Thyroid gland (tissue), 4 donors: ENCODE measurements at places on chromosomes 1 and 21. TPM values are rescaled to one million over a fixed set of nuclear protein-coding genes. Genes with fewer than 3 reads are reported as not detected.
A peak's percentile ranks its signal among the peaks of the same experiment; 100 is the strongest.

GRCh38 chr1:223088713-223089240, 54.3 kb downstream of the TLR5 start:
- H3K27ac ChIP-seq = no peak overlapping the region
- H3K27me3 ChIP-seq = no peaks in the 10 kb centered on the region
- H3K36me3 ChIP-seq = no peaks in the 10 kb centered on the region

DNA sequence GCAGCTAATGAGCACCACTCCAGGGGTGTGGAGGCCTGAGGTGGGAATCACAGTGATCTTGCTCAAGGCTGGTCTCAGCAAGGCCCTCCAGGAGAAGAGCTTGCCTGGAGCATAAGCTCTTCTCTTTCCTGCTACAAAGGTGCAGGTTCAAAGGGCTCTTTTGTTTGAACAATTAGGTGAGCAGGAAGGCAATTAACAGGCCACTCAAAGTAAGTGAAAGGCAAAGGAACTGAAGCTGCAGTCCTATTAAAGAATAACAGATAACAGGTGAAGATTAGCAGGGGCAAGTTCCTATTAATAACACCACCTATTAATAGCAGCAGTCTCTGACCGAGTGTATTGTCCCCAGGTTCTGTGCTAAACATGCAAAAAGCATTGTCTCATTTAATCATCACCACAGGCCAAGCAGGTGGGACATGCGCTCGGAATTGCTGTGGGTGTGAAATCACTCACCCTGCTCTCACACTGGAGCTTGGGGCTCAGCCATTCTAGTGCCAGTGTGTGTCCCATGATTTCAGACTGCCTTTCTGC, 113.8 kb downstream of the RHOU start:
- H3K4me1 ChIP-seq = no peaks in the 10 kb centered on the region
- no peak for DNase-seq
- H3K27me3 ChIP-seq = no peaks in the 10 kb centered on the region
- H3K36me3 ChIP-seq = no peaks in the 10 kb centered on the region
- no peak overlapping the region for H3K27ac ChIP-seq

DNA sequence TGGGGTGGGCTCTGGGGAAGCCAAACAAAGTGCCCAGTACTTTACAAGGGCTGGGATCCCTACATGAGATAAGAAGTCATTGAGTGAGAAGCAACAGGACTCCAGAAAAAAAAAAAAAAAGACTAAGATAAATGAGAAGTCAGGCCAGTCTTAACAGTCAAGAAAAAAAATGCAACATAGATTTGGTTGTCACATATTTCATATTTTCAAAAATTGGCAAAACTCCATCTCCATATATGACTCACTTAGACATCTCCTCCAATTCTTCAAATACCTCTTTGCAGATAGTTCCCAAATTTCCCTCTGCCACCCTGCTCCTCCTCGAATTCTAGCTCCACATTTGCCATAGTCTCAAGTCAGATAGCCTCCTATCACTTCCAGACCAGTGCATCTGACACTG, 20.9 kb upstream of the SIPA1L2 start:
- H3K4me3 ChIP-seq = no peak overlapping the region
- H3K36me3 ChIP-seq = no peaks in the 10 kb centered on the region
- H3K4me1 ChIP-seq = no peaks in the 10 kb centered on the region
- H3K27me3 ChIP-seq = no peaks in the 10 kb centered on the region

GRCh38 chr1:91564888-91565701, 64.4 kb downstream of the CDC7 start:
- H3K36me3 ChIP-seq = no peaks in the 10 kb centered on the region
- H3K4me3 ChIP-seq = no peak overlapping the region
- H3K27me3 ChIP-seq = no peaks in the 10 kb centered on the region
- no peak for DNase-seq
- H3K27ac ChIP-seq = no peak overlapping the region

DNA sequence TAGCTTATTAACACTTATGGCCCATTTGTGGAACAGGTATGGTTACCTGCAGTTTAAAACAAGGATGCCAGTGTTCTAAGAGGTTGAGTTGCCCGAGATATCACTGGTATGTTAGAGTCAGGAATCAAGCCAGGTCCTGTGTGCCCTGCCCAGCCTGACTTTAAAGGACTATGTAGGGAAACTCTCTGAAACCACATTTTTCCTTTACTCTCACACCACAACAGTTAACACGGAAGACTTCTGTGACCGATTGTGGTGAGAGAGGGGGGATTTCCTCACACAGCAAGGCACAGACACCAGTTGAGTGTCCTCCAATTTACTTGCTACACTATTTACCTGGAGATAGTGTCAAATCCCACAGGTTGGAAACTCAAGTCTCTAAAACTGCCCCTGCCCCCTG, 47.8 kb downstream of the UCK2 start:
- H3K4me3 ChIP-seq = no peak overlapping the region
- no peaks in the 10 kb centered on the region for H3K36me3 ChIP-seq
- no peak overlapping the region for H3K27ac ChIP-seq
- DNase-seq = no peak

GRCh38 chr1:48049823-48050535, 52.8 kb upstream of the TRABD2B start:
- H3K27ac ChIP-seq = no peak overlapping the region
- H3K4me1 ChIP-seq = peaks cover 14% of the 10 kb centered on the region
- no peak for DNase-seq
- H3K27me3 ChIP-seq = no peaks in the 10 kb centered on the region

DNA sequence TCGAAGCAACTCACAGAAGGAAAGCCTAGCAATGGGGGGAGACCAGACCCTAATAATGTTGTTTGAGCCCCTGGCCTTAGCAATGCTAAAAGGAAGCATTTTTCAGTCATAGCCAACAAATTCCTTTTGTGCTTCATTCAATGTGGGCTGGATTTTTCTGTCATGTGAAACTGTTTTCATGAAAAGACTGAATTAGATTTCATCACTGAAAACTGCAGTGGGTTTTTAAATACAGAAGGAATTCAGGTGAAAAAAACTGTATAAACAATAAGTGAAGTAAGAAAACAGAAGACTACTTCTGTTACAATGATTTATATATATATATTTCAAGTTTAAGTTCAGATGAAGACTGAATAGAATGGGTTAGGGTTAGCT, 204.8 kb downstream of the SMYD3 start:
- no peak for DNase-seq
- H3K27me3 ChIP-seq = no peaks in the 10 kb centered on the region
- no peak overlapping the region for H3K27ac ChIP-seq

GRCh38 chr1:74690364-74690696, 16.7 kb upstream of the ERICH3 start:
- H3K4me1 ChIP-seq = no peaks in the 10 kb centered on the region
- no peaks in the 10 kb centered on the region for H3K27me3 ChIP-seq
- no peaks in the 10 kb centered on the region for H3K36me3 ChIP-seq
- H3K4me3 ChIP-seq = no peak overlapping the region
- peak overlapping the region; percentile 26 for H3K27ac ChIP-seq
- no peak for DNase-seq

DNA sequence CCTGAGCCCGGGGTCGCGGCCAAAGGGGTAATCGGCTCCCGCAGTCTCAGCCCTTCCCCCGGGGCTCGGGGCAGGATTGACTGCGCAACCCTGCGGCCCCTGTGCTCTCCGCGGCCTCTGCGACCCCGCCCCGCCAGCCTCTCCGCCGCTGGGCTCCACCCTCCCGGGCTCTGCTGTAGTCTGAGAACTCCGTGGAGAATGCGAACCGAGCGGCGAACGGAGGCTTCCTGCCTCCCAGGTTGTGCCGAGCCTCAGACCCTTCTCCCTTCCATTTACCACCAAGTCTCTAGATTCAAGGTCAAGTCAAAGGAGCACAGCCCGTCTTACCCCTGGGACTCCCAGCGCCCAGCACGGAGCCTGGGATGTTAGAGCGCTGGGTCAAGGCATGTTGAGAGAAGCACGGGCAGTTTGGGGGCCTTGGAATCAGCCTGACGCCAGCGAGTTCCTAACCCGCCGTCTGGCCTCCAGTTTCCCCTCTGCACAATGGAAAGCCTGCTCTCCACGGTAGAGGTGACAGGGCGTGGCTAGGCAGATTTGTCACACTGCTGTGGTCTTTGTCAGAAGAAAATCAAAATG, 3.0 kb downstream of the ATP2B4 start:
- peak overlapping the region; percentile 3 for H3K4me3 ChIP-seq
- no peaks in the 10 kb centered on the region for H3K27me3 ChIP-seq
- peaks cover 36% of the 10 kb centered on the region for H3K4me1 ChIP-seq
- peak; percentile 70 for DNase-seq
- H3K36me3 ChIP-seq = no peaks in the 10 kb centered on the region

GRCh38 chr1:67100833-67101232, 33.9 kb downstream of the C1orf141 start:
- no peaks in the 10 kb centered on the region for H3K36me3 ChIP-seq
- no peaks in the 10 kb centered on the region for H3K4me1 ChIP-seq
- DNase-seq = no peak
- no peak overlapping the region for H3K4me3 ChIP-seq

GRCh38 chr1:30740251-30741238, 17.0 kb downstream of the LAPTM5 start:
- no peaks in the 10 kb centered on the region for H3K36me3 ChIP-seq
- H3K4me1 ChIP-seq = peaks cover 7% of the 10 kb centered on the region
- no peak overlapping the region for H3K27ac ChIP-seq

GRCh38 chr1:243343970-243344937, 88.4 kb downstream of the SDCCAG8 start:
- H3K4me1 ChIP-seq = no peaks in the 10 kb centered on the region
- H3K4me3 ChIP-seq = no peak overlapping the region
- H3K36me3 ChIP-seq = no peaks in the 10 kb centered on the region
- DNase-seq = no peak
- no peak overlapping the region for H3K27ac ChIP-seq

GRCh38 chr1:210251680-210252490, 19.3 kb downstream of the SERTAD4 start:
- no peaks in the 10 kb centered on the region for H3K36me3 ChIP-seq
- peak overlapping the region; percentile 43 for H3K4me3 ChIP-seq
- DNase-seq = no peak
- peaks cover 11% of the 10 kb centered on the region for H3K4me1 ChIP-seq
- H3K27ac ChIP-seq = no peak overlapping the region

- H3K4me3 ChIP-seq = no peak overlapping the region
- H3K27me3 ChIP-seq = no peaks in the 10 kb centered on the region
- H3K4me1 ChIP-seq = no peaks in the 10 kb centered on the region
- no peak overlapping the region for H3K27ac ChIP-seq
- DNase-seq = no peak
- H3K36me3 ChIP-seq = no peaks in the 10 kb centered on the region
Measured at GRCh38 chr1:186985889-186986491, 157.2 kb downstream of the PLA2G4A start.

DNA sequence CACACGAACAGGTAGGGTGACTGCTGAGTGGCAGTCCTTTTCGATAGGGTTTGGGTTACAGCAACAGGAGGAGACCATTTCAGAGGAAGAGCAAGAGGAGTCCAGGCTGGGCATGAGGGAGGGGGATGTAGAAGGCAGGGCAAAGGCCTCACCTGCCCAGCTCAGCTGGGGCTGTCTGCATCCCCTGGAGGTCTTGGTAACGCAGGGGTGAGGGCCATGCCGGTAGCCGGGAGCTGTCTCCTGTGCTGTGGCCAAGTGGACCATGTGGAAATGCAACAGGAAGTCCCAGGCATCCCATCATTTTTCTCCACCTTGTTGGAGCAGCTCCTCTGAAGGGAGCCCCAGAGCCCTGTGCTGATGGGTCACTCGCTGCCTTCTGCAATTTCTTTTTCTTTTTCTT, 105.4 kb upstream of the C1orf174 start:
- H3K4me1 ChIP-seq = no peaks in the 10 kb centered on the region
- no peaks in the 10 kb centered on the region for H3K36me3 ChIP-seq
- no peak for DNase-seq
- no peak overlapping the region for H3K27ac ChIP-seq
- H3K27me3 ChIP-seq = no peaks in the 10 kb centered on the region
- no peak overlapping the region for H3K4me3 ChIP-seq

DNA sequence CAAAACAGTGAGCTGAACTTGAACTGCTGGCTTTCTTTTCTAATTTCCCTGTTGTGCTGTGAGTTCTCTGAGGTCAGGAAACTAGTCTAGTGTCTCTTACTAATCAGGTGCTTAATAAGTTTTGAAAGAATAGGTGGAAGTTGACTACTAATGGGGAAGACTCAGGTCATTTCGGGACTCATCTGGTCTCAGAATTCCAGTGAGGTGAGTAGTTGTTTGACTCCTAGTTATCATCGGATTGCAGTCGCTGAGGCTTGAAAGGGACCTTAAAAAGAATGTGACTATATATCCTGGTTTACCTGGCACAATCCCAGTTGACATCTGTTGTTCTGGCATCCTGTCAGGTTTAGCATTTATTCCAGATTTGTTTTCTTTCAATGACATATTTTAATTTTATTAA, 81.4 kb upstream of the SPAG17 start:
- no peak overlapping the region for H3K4me3 ChIP-seq
- H3K36me3 ChIP-seq = no peaks in the 10 kb centered on the region
- no peaks in the 10 kb centered on the region for H3K4me1 ChIP-seq
- H3K27ac ChIP-seq = no peak overlapping the region

DNA sequence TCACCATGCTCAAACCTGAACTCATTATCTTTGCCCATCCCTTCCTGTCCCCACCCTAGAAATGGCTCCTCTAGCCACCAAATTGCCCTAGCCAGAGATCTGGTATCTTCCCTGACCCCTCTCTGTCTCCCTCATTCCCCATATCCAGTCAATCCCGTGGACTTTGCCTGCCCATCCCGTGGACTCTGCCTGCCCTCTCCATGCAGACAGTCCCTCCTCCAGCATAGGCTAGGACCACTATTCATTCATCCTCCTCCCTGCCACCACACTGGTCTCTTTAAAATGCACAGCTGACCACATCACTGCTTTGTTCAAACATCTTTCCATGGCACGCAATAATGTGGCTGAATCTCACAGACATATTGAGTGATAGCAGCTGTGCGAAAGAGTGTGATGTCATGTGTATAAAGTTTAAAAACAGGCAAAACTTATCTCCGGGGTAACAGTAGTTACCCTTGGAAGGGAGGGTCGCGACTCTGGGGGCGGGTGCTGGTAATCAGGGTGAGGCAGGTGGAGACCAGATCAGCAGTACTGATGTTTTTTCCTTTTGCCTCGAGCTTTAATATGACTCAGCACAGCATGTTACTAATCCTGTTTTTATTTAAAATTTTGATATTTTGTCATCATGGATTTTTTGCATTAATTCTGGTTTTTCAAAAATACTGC, 4.8 kb upstream of the SLC2A1 start:
- H3K36me3 ChIP-seq = no peaks in the 10 kb centered on the region
- H3K27ac ChIP-seq = no peak overlapping the region
- DNase-seq = no peak
- H3K27me3 ChIP-seq = no peaks in the 10 kb centered on the region
- H3K4me1 ChIP-seq = peaks cover 2% of the 10 kb centered on the region
- H3K4me3 ChIP-seq = no peak overlapping the region

The CDC7 gene
- total RNA-seq = 2.3 TPM

The CDK18 gene
- total RNA-seq = 17.6 TPM

The RIMKLA gene
- 0.67 TPM for total RNA-seq

The BRINP3 gene
- 2.0 TPM for total RNA-seq

The KANK4 gene
- 0.59 TPM for total RNA-seq

The PRAMEF2 gene
- not detected for total RNA-seq

The COG2 gene
- total RNA-seq = 37.2 TPM

The NBPF3 gene
- total RNA-seq = 15.3 TPM

The PGLYRP3 gene
- not detected for total RNA-seq

The PTPRC gene
- 19.2 TPM for total RNA-seq
